Tibial nerve (tissue), 4 donors: ENCODE measurements at places on chromosomes 7 and 10. TPM values are rescaled to one million over a fixed set of nuclear protein-coding genes. Genes with fewer than 3 reads are reported as not detected.

Gene NUP42
- 33.9 TPM for total RNA-seq

GRCh38 chr10:73609116-73609515, 18.0 kb upstream of the USP54 start:
- no peak for DNase-seq

DNA sequence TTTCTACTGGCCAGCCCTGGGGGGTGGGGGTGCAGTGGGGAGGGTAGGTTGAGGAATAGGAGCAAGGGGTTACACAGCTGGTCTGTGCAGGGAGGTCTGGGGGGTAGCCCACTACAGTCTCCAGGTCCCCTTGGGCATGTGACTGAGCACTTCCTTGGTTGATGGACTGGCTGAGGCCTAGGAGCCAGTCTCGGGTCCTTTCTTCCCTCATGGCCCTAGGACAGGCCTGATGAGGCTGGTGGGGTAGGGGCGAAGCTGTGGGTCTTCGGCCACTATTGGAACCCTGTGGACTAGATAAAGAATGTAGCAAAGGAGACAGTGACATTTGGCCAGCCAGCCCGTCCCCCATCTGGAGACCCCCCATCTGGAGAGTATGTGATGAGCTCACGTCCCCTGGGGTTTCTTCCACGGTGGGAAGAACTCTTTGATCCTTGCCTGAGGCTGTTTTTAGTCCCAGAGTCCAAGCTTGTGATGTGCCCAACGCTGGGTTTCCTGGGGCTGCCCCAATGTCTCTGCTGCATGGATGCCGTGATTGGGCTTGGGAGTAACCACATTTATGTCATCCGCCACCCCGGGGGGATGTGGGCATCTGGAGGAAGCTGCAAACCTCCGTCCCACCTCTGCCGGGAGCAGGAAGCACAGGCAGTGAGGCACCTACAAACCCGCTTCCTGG, 20.7 kb downstream of the FAM241B start:
- no peak for DNase-seq

DNA sequence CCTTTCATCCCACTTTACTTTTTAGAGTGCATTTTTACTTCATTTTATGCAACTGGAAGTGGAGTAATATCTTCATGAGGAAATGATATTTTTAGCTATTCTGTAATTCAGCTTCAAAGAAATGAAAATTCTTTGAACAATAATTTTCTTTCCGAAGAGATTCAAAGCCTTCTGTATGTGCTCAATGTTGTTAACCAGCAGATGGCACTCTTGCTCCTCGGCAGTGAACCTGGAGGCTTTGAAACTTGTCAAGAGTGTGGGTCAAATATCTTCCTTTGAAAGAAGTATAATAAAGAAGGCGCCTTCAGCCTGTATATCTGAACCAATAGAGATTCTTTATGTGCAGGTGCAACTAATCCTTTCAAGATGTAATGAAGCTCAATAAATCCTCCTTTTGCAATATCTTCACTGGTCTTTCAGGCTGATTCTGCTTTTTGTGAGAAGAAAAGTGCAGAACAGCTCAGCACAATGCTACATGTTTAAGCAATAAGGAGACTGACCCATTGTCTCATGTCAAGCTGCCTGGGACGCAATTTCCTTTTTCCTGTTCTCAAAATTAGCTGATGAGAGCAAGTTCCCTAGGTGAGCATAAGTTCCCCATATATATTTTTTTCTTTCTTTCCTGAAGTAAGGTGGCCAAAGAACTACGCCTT, 258.4 kb downstream of the SEMA3A start:
- no peak for DNase-seq

DNA sequence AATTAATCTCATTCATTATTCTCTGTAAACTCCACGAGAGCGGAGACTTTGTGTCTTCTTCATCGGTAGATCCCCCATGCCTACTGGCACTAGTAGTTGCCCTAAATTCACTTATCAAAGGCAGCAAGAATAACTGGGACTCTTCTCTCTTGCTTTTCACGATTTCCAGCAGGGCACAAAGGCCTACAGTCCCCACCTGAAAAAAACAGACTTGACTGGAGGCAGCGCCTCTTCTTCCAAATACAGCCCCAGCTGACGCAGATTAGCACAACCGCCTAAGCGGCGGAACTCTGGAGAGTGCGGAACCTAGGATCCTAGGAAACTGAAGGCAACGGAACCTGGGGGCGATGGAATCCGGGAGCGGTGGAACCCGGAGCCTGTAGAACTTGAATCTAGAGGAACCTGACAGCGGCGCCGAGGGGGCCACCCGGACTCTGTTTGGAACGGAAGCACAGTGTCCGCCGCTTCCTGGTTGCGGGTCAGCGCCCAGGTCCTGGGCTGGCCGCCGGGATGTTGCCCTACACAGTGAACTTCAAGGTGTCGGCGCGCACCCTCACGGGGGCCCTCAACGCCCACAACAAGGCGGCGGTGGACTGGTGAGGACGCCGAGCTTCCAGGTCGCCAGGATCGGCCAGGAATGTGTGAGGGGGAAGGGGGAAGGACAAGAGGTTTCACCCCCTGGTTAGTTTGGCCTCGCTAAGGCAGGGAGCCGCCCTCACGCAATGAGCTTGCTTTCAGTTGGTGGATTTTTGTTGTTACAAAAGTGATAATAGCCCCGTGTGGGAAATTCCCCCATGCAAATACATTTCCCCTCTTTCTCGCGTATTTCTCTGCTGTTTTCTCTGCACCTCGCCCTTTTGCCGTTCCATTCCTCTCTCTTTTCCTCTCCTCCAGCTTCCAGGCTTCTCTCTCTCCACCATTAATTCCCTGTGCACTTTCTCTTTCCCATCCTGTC, at the start of gene WDR11:
Gene WDR11 (plus strand): TSS at position 452 of the 955 bp plus-strand sequence. CDS start 59 bp downstream, at position 511.
- DNase-seq, result peak; percentile 63

Gene SNCG
- total RNA-seq, result 86.1 TPM

GRCh38 chr7:3893151-3893788, 592.2 kb downstream of the SDK1 start:
- no peak for DNase-seq

- DNase-seq, result no peak
Observed at GRCh38 chr10:24568042-24568441, 155.6 kb downstream of the ARHGAP21 start.

DNA sequence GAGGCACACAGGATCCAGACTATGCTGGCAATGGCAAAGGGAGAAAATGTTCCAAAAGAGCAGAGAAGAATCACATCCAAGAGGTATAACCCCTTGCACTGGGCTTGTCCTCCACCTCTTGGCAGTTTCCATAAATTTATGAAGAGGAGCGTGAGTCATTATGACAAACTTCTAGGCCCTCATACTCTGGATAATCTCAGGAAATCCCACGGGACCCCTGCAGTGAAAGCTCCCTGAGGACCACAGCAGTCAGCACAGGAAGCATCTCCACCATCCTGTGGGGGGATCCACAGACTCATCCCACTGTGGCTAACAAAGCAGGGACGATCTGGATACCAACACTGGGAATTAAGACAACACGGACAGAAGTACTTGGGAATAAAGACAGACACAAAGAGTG, 30.3 kb upstream of the GPAM start:
- DNase-seq, result no peak

DNA sequence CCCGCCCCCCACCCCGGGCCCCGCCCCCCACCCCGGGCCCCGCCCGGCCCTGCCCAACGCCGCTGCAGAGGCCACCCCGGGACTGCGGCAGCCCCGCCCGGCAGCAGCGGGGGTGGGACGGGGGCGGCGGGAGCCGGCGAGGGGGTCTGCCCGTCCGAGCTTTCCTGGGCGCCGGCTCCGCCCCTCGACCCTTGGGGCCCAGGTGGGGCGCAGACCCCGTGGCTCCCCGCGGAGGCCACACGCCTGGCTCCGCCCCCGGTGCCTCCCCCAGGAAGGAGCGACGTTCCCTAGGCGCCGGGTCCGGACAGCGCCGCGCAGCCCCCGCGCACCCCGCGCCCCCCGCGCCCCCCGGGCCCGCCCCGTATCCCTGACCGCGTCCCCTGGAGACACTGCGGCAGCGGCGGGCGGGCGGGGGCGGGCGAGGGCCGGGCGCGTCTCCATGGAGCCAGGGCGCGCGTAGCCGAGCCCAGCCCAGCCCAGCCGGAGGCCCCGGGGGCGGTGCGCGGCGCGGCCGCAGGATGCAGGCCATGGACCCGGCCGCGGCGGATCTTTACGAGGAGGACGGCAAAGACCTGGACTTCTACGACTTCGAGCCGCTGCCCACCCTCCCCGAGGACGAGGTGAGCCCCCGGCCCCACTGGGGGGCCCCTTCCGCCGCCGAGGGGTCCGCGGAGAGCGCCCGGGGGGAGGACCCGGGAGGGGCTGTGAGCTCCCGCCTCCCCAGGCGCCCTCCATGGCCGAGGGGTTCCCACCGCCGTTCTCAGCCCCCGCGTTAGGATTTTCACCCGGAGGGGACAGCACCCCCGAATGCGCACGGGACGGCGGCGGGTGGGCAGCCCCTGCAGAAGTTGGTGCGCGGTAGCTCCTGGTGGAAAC, at the start of gene KNDC1:
Gene KNDC1 (plus strand): TSS at position 270 of the 876 bp plus-strand sequence. CDS start 249 bp downstream, at position 519.
- no peak for DNase-seq

DNA sequence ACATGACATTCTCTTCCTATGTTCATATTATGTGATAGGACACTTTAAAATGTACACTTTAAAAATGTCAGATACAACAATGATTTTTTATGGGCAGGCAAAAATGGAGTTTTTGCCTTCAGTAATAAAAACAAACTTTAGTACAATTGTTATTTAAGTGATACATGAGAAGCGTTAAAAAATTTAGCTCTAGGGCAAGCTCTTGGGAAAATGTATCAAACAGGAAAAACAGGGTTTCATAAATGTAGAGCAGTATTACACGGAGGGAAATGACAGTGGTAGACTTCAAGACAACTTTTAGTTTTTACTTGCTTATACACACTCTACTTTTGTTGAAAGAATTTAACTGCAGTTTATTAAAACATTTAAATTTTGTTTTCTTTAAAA, 1.5 kb downstream of the FHIP2A start:
- no peak for DNase-seq

Gene CAMK2B
- 14.7 TPM for total RNA-seq

DNA sequence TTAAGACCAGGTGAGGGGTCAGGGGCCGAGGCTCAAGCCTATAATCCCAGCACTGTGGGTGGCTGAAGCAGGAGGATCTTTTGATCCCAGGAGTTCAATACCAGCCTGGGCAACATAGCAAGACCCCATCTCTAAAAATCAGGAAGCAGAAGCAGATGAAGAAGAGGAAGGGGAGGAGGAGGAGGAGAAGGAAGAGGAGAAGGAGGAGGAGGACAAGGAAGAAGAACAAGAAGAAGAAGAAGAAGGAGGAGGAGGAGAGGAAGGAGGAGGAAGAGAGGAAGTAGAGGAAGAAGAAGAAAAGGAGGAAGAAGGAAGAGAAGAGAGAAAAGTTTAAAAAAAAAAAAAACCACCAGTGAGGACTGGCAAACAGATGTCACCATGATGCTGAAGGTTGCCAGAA, 92.0 kb upstream of the TMEM26 start:
- DNase-seq, result no peak

DNA sequence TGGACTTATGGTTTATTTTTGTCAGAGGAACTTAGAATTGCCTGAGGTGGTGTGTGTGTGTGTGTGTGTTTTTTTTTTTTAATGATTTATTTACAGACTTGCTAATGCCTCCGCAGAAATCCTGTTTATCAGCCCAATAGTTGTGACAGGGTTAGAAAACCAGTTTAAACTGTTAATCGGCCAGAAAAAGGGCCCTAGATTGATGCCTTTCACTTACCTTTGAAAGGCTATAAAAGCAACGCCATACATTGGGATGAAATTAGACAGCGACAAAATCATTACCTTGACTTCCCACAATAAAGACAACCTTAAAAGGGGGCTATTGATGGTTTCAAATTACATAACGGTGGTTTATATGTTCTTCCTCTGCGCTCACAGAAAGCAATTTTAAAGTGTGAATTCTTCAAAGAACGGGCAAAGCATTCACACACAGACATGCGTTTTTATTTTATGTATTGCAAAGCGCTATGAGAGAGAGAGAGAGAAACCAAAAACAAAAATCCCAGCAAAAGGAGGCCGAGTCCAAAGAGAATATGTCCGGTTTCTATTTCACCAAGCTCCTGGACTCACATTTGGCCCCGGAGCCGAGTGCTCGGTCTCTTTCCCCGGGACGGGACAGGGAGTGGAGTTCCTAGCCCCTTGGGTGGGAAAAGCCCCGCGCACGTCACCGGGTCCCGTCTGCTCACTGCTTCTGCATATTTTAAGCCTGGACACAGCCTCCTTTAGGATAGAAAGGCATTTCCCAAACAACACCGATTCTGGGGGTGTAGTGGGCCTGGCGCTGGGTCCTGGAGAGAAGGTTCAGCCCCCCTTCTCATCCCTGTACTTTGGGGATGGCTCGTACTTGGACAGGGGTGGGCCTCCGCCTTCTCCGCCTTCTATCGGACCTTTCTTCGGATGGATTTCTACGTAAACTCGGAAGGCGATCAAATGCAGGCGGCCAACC, 26.8 kb upstream of the VAX1 start:
- no peak for DNase-seq

- DNase-seq, result no peak
Observed at GRCh38 chr7:1057416-1058291, 13.3 kb downstream of the GPR146 start.

Gene PTPRN2
- 8.8 TPM for total RNA-seq

Gene MYOZ1
- 2.2 TPM for total RNA-seq

GRCh38 chr7:104878577-104878976, 135.4 kb upstream of the KMT2E start:
- DNase-seq, result no peak

Gene ELFN1
- total RNA-seq, result 2.4 TPM

DNA sequence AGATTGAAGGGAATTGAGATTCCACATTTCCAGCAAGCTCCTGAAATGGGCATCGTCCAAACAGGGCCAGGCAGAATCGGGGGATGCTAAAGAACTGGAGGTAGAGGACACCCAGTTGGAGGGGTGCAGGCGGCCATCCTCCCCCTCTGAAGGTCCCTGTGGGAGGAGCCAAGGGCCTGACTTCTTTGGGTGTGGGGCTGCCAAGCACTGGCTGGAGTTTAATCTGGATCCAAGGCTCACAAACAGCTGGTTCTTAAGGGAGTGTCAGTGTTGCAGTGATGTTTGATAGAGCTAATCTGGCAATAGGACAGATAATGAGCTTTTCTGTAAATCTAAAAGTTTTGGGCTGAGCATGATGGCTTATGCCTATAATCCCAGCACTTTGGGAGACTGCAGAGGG, 20.8 kb downstream of the TSPAN14 start:
- no peak for DNase-seq

- peak; percentile 41 for DNase-seq
Observed at GRCh38 chr10:73096041-73096448, 621 bp downstream of the P4HA1 start.

DNA sequence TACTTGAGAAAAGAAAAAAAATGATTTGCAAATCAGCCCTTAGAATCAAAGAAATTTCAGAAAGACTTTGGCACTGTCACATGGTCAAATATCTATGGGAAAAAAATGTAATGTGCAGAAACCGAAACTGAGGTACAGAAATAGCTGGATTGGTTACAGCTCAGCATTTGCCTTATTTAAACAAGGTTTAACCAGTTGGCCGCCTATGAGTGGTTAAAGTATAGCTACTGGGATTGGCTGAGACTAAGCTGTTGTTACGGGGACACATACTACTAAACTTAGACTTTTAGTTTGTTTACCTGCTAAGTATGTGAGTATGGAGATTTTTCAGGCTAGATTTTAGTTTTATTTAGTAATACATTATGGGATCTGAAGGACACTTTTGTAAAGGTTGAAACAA, 38.6 kb downstream of the SFTPD start:
- no peak for DNase-seq
